T-helper 17 cell (primary cell): ENCODE measurements at places on chromosomes 5 and 9. TPM values are rescaled to one million over a fixed set of nuclear protein-coding genes. Genes with fewer than 3 reads are reported as not detected.

GRCh38 chr9:18863791-18864190 is 169.2 kb downstream of the SAXO1 start:
- no peak for DNase-seq

- no peak for DNase-seq
Observed at GRCh38 chr5:135136546-135136945, 102.5 kb upstream of the PITX1 start.

DNA sequence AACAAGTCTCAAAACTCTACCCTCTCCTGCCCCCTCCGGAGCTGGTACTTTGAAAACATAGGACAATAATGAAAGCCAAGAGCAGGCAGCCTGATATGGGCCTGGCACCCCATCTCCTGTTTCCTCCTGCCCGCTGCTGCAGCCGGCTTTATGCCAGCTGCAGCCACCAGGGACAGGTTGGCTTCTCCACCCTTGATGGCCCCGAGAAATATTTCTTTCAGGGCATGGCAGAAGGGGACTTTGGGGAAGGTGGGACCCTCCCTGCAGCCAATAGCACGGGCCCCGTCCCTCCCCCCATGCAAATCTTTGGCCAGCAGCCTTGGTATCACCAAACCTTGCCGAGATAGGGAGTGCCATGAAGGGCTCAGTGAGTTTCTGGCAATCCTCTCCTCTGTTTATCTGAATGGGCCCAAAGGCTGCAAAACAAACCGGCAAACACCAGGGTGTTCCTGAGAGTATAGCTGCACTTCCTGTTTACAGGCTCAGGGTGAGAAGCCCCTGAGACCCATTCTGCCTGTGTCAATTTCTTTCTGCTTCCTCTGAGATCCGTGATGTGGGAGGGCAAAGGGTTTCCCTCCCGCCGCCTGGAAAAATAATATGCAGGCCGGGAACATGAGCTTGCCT is 73.4 kb upstream of the BOD1 start:
- DNase-seq, result no peak

DNA sequence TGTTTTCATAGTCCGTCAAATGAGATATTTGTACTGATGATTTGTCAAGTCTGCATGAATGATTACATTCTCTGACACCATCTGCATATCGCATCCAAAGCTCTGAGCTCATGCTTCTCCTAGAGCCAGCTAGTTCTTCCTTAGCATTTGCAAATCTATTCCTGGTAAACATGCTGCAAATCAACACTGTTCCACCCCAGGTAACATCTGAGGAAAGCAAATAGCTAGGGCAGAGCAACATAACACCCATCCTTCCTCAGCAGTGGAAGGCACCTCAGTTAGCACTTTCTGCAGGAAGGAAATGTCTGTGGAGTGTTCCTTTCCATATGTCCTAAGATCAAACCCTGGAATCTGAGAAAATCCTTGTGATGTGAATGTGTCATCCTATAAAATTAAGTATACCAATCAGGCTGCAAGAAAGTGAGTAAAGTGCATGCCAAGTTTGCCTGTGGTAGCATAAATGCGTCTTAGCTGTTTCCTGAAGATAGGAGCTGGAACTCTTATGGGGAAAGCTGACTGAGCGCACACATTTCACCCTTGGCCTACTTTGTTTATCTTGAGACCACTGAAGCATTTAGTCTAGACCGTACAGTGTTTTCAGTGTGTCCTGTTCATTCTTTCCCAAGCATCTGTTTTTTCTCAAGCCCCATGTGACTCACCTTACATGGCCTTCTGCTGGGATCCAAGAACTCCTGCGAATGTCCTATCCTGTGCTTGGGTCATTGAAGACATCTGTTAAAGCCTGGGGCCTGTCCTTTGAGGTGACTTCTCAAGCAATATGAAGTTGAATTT is 50.9 kb upstream of the STARD4 start:
- no peak for DNase-seq

GRCh38 chr5:158121678-158122077 is 262.7 kb upstream of the CLINT1 start:
- no peak for DNase-seq

ANGPTL2 gene
- 0.10 TPM for total RNA-seq

SPINK7 gene
- total RNA-seq, result not detected
